ENCODE measurements at places on chromosomes 7 and 10. TPM values are rescaled to one million over a fixed set of nuclear protein-coding genes. Genes with fewer than 3 reads are reported as not detected.

DNA sequence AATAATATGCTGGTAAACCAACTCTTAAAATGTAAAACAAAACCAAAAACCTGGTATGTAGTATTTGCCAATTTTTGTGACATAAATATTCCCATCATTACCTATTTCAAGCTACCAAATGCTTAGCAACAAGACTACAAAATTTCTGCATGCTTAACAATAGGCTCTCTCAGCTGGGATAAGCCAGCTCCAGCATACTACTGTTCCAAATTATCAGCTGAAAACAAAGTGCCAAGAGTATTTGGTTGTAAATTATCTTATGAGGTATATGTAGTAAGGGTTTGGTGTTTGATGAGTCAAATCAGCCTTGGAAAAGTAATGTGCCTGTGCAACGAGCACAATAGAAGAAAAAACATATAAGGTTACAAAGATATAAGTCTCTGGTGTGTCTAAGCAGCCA, 263.2 kb downstream of the HGF start:
- DNase-seq, result no peak

- DNase-seq, result no peak
These were observed 3.1 kb upstream of the BRI3 start for GRCh38 chr7:98278408-98278807.

DNA sequence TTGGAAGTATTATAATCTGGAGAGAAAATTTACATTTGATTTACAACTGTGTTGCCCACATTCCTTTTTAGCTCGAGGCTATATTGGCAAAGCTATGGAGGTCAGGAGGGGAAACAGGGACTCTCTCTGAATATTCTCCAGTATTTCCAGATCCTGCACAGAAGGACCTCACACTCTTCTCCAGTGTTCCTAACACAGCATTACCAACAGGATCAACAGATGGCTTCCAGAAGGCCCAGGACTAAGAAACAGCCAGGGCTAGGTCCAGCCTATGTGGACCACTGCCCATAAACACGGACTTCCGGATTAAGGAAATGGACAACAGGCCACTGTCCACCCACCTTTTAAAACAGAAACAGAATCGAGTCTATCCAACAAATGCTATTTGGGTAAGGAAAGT, 65.3 kb downstream of the CHCHD3 start:
- DNase-seq, result no peak

SKAP2 gene
- 6.8 TPM for total RNA-seq

GRID2IP gene
- total RNA-seq, result not detected

GRCh38 chr10:124742413-124743190, 1.6 kb downstream of the FAM53B start:
- no peak for DNase-seq

CCL26 gene
- total RNA-seq, result 0.85 TPM

DNA sequence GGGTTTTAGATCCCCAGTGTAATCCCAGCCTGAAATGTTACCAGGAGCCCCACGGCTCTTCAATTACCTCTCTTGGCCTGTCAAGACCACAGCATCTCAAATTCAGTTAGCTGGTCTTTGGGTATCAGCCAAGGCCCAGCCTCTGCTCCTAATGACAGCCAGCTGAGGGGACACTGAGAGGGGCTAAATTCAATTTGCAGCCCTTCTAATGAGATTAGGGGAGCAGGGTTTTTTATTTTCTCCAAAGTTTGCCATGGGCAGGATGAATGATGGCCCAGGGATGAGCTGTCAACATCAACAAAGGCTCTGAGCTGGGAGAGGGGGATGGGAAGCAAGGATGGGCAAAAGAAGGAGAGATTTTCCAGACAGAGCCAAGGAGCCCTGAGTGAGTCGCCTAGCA, 116.8 kb upstream of the TBX20 start:
- DNase-seq, result no peak

DNA sequence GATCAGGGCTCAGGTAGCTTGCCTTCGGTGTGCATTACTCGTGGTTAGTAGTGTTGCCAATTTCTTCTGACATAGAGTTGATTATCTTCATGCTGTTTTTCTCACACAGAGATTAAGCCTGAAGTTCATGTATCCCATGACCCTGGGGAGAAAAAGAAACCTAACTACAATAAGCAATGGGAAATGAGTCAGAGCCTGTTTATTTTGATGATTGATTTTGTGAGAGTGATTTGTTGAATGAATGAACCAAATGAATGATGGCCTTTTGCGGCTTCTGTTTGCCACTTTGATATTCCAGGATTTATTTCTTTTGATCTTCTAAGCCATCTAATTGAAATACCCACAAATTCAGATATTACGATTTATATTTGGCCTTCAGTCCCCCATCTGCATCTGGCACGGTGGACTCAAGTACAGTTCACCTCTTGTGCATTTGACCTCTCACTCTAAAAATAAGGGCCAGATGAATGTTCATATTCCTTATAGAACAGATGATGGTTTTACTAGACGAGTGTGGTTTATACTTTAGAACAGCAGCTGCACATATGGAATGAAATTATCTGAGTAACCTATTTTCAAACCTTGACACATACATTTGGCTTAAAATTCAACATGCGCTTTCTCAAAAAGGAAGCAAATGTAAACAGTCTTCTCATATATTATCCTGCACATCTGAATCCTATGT, 110.7 kb downstream of the PLCE1 start:
- DNase-seq, result no peak

CAMK2G gene
- 14.2 TPM for total RNA-seq

NEBL gene
- 899 TPM for total RNA-seq

SEMA3D gene
- 2.0 TPM for total RNA-seq

GRCh38 chr7:8035647-8036518, 67.3 kb downstream of the GLCCI1 start:
- DNase-seq, result no peak

- no peak for DNase-seq
These were observed 137.9 kb downstream of the ANKRD30A start for GRCh38 chr10:37263304-37263703.

DNA sequence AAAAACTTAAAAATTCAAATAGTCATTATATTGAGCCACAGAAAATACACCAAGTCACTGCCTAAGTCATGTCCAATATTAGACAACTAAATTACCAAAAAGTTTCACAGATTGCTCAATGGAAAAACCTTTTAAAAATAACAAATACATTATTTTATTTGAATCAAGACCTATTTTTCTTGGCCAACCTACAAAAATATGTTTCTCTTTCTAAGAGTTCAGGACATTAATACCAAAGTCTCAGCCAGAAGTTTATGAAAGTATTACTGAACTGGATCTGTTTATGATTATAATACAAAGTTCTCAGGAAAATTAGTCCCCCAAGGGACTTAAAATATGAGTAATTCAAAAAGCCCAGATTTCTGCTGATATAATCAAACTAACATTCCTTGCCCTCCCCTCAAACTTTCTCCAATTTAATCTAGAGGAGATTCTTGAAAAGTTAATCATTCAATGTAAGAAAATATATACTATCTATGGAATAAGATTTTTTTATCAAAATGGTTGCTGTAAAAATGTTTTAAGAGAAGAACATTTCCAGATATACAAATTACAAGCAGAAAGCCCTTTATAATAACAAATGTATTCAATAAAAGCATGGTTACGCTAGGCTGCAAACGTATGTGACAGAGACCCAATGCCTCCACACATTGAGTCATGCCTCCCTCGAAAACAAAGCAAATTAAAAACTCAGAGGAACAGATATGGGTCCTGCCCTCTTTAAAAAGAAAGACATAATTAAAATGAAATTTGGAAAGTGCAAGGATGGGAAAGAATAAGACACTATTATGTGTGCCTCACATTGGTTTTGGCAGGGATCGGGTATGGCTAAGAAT, 381.6 kb downstream of the PARD3 start:
- DNase-seq, result no peak

DNA sequence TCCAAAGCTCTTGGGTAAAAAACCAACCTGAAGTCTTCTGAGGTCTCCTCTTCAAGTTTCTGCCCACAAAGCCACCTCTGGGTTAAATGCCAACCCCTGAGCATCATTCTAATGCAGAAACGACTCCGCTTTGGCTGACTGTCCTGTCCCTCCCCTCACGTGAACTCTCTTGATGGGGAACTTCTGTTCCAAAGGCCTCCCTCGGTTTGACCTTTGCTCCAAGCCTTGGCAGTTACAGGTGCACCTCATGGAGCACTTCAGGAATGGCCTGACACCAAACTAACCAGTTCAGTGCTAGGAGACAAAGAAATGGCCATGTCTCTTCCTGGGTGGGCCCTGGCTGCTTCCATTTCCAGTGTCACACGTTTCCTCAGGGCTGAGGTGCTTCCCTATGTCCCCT, 20.0 kb downstream of the CAMK2G start:
- no peak for DNase-seq

GRCh38 chr7:33725111-33726025, 180.0 kb upstream of the BMPER start:
- DNase-seq, result no peak

GRCh38 chr7:801940-802381, 30.3 kb upstream of the SUN1 start:
- DNase-seq, result peak; percentile 58

CLRN3 gene
- total RNA-seq, result not detected

DNA sequence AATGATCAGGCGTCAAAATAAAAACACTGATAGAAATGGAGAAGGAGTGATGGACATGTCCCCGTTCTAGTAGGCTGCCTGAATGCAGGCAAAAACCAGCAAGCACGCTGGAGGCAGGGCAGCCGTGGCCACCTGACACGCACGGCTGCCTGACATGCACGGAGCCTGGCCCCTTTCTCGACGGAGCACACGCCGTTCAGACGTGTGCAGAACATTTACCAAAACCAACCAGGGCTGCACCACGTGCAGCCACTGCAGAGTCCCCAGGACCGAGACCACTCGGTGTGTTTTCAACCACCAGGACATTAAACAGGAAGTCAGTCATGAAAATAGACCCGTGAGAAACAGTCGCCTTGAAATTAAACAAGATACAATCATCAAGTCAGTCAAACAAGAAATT, 61.9 kb upstream of the NKX6-2 start:
- DNase-seq, result no peak

ACTL6B gene
- total RNA-seq, result not detected

DNA sequence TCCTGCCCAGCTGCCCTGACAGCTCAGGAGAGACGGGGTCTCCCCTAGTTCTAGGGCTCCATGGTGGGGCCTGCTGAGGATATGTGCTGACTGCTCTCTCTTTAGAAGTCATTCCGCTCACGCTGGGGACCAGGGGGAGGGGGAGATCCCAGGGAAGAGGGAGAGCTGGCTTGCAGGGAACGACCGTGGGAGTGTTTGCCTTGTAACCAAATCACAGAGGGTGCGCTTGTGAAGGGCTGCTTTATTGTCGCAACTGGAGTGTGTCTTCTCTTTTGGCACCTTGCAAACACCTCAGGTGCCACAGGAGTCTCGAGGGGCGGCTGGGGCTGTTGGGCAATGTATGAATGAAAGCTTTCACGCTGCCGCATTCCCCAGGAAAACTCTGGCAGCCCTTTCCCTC, 531.3 kb upstream of the MKI67 start:
- no peak for DNase-seq

DNA sequence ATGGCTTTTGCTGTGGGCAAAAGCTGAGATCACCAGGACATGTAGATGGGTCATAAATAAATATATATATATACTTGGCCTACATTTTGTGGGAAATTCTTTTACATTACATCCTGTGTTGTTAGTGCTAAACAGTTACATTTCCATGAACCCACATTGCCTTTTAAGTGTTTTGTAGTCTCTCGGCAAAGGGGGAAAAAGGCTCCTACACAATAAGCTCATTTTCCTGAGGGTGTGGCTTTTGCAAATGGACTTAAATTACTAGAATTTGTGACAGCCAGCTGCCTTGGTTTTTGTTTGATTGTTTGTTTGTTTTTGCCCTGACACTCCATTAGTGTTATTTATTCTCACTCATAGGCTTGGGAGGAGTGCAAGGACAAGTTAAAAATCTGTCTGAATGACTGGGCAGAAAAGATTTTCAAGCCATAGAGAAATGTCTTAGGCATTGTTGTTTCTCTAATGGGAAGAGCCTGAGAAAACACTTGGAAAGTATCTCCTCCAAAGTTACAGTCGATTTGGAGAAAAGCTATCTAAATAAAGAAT, 128.8 kb downstream of the DGKB start:
- DNase-seq, result no peak

DNA sequence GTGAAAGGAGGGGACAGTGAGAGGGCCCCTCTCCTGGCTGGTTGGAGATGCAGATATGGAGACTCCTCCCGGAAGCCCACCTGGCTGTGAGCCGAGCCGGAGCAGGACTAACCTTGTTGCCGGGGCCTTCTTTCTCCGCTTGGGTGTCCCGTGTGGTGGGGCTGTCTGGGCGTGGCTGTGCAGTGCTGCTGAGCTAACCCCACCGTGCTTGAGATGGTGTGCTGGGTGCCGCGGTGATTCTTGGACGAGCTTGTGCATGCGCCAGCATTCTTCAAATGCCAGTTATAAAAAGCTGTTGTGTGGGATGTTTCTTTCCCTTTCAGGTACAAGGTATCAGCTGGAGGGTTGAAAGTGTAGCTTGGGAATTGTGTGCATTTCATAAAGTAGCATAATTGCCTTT, 48.8 kb downstream of the DAGLB start:
- peak; percentile 35 for DNase-seq

- DNase-seq, result no peak
These were observed 10.7 kb downstream of the SEMA3D start for GRCh38 chr7:85176197-85176596.

DNA sequence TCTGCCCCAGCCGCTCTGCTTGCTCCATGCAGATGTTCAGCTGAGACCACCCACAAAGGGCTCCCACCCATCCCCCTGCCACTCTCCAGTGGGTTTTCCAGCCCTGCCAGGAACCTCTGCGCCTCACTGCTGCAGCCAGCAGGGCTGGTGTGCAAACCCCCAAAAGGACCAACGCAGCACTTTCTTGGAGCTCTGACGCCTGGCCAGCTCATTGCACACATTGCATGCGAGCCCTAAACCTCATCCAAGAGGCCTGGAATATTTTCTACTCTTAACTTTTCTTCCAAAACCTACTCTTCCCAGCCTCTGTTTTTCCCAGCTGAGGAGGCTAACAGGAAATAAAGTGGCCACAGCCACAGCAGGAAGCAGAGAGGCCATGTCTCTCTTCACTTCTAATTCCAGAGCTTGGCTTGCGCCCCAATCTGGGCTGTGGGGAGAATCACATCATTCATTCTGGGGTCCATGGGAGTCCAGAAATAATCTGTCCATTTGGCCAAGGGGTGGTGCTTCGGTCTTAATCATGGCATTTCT, 4.6 kb upstream of the FAM170B start:
- DNase-seq, result peak; percentile 36

ASZ1 gene
- total RNA-seq, result not detected

ODAD2 gene
- not detected for total RNA-seq

DNA sequence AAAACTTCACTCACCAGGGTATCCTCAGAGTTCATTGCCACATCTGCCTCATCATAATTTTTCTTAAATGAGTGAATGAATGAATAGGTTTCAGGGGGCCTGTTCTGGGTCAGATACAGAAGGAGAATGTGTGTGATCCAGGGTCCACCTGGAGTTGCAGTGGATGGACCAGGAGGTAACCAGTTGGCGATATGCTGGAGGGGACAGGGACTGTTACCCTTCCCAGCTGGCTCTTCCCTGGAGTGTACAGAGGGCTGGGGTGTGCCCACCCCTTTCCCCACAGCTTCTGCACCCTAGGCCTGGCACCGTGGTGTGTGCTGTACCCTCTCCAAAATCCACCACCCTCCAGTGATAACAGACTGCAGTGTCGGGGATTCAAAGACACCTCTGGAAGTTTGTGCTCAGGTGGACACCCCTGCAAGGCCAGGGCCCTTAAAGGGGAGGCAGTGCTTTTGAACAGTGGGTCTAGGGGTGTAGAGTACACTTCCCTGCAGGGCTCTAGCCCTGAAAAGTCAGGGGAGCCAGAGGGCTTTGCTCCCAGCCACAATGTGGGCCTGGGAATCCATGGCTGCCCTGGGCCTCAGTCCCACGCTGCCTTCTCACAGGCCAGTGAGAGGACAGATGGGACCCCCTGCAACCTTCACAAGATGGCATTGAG, 134.4 kb upstream of the UNC5B start:
- no peak for DNase-seq

All from heart right ventricle (tissue), 16 donors.